ENCODE measurements at places on chromosomes 1 and 21. TPM values are rescaled to one million over a fixed set of nuclear protein-coding genes. Genes with fewer than 3 reads are reported as not detected.

Gene LCE2C
- not detected for total RNA-seq

Gene SPRR2B
- total RNA-seq, result not detected

Gene CYB561D1
- total RNA-seq, result 4.0 TPM

Gene PLA2G2A
- total RNA-seq, result not detected

Gene CA6
- total RNA-seq, result not detected

Gene SLC30A1
- 19.7 TPM for total RNA-seq

Gene LRRC39
- total RNA-seq, result 0.11 TPM

Gene OLFML2B
- 0.33 TPM for total RNA-seq

Gene EPHA2
- 130 TPM for total RNA-seq

Gene BRDT
- total RNA-seq, result not detected

Gene KRTAP6-1
- not detected for total RNA-seq

Gene SPOCD1
- 4.4 TPM for total RNA-seq

Gene IPP
- 2.8 TPM for total RNA-seq

Gene SASS6
- 3.8 TPM for total RNA-seq

Gene FAM78B
- total RNA-seq, result 0.17 TPM

Gene TEKT2
- not detected for total RNA-seq

Gene CRP
- total RNA-seq, result not detected

Gene OR14K1
- not detected for total RNA-seq

Gene RGS5
- total RNA-seq, result 1.5 TPM

Gene LAMB3
- 19.4 TPM for total RNA-seq

Gene NOS1AP
- total RNA-seq, result 0.40 TPM

Gene PAPPA2
- total RNA-seq, result 0.01 TPM

Gene DFFA
- total RNA-seq, result 28.0 TPM

Gene E2F2
- total RNA-seq, result 2.9 TPM

Gene ARMH1
- 0.61 TPM for total RNA-seq

Gene CA14
- total RNA-seq, result not detected

Gene TSTD1
- not detected for total RNA-seq

Gene CD164L2
- not detected for total RNA-seq

Gene PROK1
- not detected for total RNA-seq

Gene LY9
- total RNA-seq, result 0.12 TPM

Gene CD84
- total RNA-seq, result not detected

Gene TNNT2
- total RNA-seq, result 0.67 TPM

Gene CXADR
- total RNA-seq, result 17.6 TPM

Gene TMEM82
- 0.05 TPM for total RNA-seq

Gene ZSCAN20
- 2.4 TPM for total RNA-seq

All from A549 treated with dexamethasone at 1 μM for 4 hours (cell line).